T-cell (primary cell): ENCODE measurements at places on chromosomes 4 and X. TPM values are rescaled to one million over a fixed set of nuclear protein-coding genes. Genes with fewer than 3 reads are reported as not detected.

Gene SMARCA1
- 1.4 TPM for total RNA-seq

Gene TADA2B
- total RNA-seq = 39.2 TPM

Gene ZNF674
- total RNA-seq = 4.6 TPM

Gene ANXA3
- total RNA-seq = 0.36 TPM
